ENCODE measurements at places on chromosomes 7 and 10. TPM values are rescaled to one million over a fixed set of nuclear protein-coding genes. Genes with fewer than 3 reads are reported as not detected.
A peak's percentile ranks its signal among the peaks of the same experiment; 100 is the strongest.

DNA sequence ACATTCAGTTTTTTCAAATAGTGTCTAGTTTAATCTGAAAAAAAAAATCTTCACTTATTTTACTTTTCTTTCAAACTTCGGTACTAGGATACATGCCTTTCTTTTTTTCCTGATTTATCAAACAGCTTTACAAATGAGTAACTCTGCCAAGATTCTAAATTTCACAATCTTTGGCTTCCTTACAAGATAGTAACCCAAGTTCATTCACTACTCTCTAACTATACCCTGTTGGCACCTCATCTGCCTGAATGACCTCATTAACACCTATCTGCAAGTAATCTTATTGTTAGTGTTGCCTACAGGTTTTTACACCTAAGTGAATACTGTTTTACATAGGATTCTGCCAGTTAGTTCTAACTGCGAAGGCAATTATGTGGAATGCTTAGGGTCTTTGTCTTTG lies 159.8 kb downstream of the FOXP2 start:
- H3K4me1 ChIP-seq, result no peaks in the 10 kb centered on the region
- DNase-seq, result no peak
- H3K27ac ChIP-seq, result no peak overlapping the region
- H3K27me3 ChIP-seq, result no peaks in the 10 kb centered on the region
- no peak overlapping the region for H3K4me3 ChIP-seq

DNA sequence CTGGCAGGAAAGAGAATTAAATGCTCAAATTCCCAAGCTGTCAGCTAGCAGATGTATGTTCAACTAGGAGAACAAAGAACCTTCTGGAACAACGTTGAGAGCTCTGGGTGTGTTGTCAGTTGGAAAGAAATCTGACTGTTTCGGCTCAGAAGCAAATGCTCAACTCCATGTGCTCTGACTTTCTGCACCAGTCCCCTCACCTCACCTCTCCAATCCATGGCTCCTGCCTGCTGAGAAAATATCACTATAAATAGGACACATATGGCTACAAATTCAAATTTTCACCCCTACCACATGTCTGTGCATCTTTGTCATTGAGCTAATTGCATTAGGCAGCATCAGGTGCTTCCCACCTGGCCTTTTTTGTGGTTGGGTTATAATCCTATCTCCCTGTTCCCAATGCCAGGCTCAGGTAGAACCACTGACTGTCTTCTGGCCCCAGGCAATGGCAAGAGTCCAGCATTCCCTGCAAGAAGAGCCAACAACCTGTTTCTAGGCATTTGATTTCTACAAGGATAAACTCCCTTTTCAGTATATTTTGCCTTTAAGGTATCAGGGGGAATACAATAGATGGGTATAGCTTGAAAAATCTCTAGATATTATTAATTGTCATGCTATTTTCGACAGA lies 142.6 kb upstream of the LSM8 start:
- no peaks in the 10 kb centered on the region for H3K4me1 ChIP-seq
- no peaks in the 10 kb centered on the region for H3K27me3 ChIP-seq
- H3K27ac ChIP-seq, result no peak overlapping the region
- H3K4me3 ChIP-seq, result no peak overlapping the region

DNA sequence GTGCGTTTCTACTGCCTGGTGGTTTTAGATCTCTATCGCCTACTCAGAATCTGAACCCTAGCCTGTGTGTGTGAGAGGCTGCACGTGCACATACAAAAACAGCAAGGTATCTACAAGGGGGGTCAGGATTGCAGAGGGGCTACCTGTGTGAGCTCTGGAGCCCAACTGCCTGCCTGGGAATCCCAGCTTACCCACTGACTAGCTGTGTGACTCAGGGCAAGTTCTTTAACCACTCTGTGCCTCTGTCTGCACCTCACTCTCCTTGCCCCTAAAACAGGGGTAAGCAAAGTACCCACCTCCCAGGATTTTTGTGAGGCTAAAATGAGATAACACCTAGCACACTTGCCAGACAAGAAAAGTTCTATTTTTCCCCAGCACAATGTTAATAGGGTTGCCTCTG lies 32.5 kb downstream of the DLG5 start:
- H3K27ac ChIP-seq, result no peak overlapping the region
- no peaks in the 10 kb centered on the region for H3K36me3 ChIP-seq
- no peak for DNase-seq
- no peak overlapping the region for H3K4me3 ChIP-seq
- H3K4me1 ChIP-seq, result peaks cover 44% of the 10 kb centered on the region

DNA sequence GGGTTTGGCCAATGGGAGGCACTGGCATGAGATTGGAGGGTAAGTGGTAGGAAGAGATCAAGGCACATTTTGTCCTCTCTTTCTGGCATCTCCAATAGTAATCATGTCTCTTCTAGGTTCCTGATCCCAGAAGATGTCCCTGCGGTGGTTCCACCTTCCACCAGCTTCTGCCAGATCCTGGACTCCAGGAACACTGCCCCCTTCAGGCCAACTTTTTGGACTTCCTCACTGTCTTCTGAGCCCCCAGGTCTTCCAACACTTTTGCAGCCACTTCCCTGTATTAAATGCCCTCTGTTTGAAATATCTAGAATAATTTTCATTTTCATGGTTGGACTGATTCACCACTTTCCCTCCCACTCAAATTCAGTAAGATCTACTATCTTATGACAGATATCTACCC lies 60.9 kb downstream of the BAMBI start:
- no peak for DNase-seq
- no peak overlapping the region for H3K4me3 ChIP-seq
- no peak overlapping the region for H3K27ac ChIP-seq
- H3K27me3 ChIP-seq, result no peaks in the 10 kb centered on the region

DNA sequence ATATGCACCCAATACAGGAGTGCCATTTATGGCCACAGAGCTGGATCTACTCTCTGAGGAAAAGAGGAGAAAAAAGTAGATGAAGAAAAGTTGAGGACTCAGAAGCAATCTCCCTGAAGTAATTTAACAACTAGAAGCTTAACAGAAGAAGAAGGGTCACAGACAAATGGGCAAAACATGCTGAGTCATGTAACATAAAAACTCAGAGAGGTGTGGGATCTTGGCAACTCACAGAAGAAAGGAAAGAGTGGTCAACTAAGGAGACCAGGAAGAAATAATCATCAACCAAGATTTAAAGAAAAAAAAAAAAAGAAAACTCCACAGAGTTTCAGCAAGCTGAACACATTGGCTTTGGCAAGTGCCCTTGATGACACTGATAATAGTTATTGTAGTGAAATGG lies 51.8 kb upstream of the BET1 start:
- no peaks in the 10 kb centered on the region for H3K36me3 ChIP-seq
- no peak overlapping the region for H3K27ac ChIP-seq
- H3K4me3 ChIP-seq, result no peak overlapping the region
- H3K27me3 ChIP-seq, result peaks cover 6% of the 10 kb centered on the region

DNA sequence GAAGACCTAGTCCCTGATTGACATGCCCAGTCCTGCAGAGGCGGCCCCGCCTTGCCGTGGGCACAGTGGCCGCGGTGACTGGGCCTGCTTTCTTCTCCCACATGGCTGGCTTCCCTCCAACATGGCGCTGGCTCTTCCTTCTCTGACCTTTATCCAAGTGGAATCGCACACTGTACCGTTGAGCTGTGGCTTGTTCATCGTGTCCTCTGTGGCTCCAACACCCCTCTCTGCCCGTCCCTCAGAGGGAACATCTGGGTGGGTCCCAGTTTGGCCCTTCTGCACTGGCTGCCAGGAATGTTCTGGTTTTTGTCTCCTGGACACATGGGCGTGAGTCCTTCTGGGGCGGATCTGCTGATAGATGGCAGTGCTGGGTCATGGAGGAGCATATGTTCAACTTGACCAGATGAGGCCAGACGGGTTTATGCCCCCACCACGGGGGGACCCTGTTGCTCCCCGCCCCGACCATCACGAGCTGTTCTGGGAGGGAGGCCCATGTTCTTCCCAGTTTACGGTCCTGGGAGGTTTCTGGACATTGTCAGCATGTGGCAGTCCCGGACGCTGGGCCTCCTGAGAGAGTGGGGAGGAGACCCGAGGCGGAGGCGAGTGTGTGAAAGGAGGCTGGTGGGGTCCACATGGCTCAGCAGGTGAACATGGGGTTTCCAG lies 63.5 kb downstream of the LHPP start:
- no peak overlapping the region for H3K4me3 ChIP-seq
- peak; percentile 54 for DNase-seq
- peaks cover 36% of the 10 kb centered on the region for H3K4me1 ChIP-seq
- no peaks in the 10 kb centered on the region for H3K27me3 ChIP-seq
- no peaks in the 10 kb centered on the region for H3K36me3 ChIP-seq

DNA sequence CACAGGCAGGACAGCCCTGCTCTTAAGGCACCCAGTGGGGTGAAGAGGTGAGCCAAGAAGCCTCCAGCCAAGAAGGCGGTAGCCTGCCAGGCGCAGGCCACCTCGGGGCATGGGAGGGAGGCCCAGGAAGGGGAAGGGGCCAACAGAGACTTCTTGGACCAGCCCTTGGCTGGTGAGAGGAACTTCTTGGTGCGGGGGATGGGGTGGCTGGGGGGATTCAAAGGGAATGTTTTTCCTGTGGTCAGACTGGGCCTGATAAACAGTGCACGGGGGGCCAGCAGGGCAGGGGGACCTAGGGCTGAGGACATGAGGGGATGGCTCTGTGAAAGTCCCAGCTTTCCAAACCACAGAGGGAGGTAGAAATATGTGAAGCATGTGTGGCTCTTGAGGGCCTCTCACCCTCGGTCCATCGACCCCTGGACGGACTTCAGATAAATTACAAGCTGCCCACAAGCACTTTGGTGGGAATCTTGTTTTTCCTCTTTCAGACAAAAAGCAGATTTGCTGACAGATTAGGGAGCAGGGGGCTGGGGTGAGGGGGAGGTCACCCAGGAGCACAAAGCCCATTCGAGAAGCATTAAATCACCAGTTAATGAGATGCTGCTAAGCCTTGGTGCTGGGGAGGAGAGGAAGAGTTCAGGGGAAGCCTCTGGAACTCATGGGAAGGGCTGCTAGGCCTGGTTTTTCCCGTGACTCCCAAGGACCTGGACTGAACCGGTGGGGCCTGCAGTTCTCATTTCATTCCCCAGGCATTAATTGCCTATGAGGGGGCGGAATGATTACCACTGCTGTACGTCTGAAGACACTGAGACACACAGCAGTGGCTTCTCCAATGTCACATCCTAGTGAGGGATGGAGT lies 11.3 kb downstream of the CRYGN start:
- H3K27me3 ChIP-seq, result no peaks in the 10 kb centered on the region
- H3K4me3 ChIP-seq, result no peak overlapping the region
- peak; percentile 81 for DNase-seq
- peak overlapping the region; percentile 90 for H3K27ac ChIP-seq

GRCh38 chr7:111083413-111083812 lies 7.5 kb upstream of the LRRN3 start:
- no peak overlapping the region for H3K4me3 ChIP-seq
- H3K4me1 ChIP-seq, result no peaks in the 10 kb centered on the region
- H3K27me3 ChIP-seq, result no peaks in the 10 kb centered on the region
- DNase-seq, result peak; percentile 70
- H3K27ac ChIP-seq, result no peak overlapping the region
- H3K36me3 ChIP-seq, result no peaks in the 10 kb centered on the region

GRCh38 chr10:128431083-128431482 lies 304.9 kb upstream of the MKI67 start:
- no peak overlapping the region for H3K27ac ChIP-seq
- no peak overlapping the region for H3K4me3 ChIP-seq
- DNase-seq, result no peak
- no peaks in the 10 kb centered on the region for H3K27me3 ChIP-seq
- no peaks in the 10 kb centered on the region for H3K36me3 ChIP-seq
- no peaks in the 10 kb centered on the region for H3K4me1 ChIP-seq

DNA sequence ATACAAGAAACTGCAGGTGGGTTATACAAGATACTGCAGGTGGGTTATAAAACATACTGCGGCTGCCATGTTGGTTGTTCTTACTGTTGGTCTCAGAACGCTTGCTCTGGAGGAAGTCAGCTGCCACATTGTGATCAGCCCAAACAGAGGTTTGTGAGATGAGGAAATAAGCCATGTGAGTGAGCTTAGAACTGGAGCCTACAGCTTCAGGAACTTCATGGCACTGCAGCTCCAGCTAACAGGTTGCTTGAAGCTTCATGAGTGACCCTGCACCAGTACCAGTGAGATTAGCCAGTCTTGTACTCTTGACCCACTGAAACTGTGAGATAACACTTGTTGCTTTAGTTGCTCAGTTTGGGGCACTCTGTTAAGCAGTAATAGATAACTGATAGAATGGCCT lies 74.5 kb upstream of the PRKCQ start:
- no peaks in the 10 kb centered on the region for H3K4me1 ChIP-seq
- H3K36me3 ChIP-seq, result no peaks in the 10 kb centered on the region
- no peak overlapping the region for H3K27ac ChIP-seq
- H3K4me3 ChIP-seq, result no peak overlapping the region
- H3K27me3 ChIP-seq, result no peaks in the 10 kb centered on the region
- no peak for DNase-seq

DNA sequence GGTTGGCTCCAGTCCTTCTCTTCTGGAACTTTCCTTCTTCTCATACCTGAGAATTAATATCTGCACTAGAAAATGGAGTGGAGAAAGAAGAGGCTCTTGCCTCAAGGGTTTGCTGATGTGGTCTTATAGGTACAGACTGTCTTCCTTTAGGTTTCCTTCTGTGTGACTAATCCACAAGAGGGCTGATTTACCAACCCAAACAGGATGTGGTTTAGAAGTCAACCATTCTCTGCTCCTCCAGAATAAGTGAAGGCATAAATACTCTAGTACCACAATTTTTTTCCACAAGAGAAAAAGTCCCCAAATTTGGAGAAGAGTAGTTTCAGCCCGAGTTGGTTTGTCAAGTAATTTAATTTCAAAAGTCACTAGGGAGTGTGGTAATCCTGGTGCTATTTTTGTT lies 85.8 kb downstream of the NRP1 start:
- no peaks in the 10 kb centered on the region for H3K4me1 ChIP-seq
- no peaks in the 10 kb centered on the region for H3K27me3 ChIP-seq
- no peak overlapping the region for H3K4me3 ChIP-seq

DNA sequence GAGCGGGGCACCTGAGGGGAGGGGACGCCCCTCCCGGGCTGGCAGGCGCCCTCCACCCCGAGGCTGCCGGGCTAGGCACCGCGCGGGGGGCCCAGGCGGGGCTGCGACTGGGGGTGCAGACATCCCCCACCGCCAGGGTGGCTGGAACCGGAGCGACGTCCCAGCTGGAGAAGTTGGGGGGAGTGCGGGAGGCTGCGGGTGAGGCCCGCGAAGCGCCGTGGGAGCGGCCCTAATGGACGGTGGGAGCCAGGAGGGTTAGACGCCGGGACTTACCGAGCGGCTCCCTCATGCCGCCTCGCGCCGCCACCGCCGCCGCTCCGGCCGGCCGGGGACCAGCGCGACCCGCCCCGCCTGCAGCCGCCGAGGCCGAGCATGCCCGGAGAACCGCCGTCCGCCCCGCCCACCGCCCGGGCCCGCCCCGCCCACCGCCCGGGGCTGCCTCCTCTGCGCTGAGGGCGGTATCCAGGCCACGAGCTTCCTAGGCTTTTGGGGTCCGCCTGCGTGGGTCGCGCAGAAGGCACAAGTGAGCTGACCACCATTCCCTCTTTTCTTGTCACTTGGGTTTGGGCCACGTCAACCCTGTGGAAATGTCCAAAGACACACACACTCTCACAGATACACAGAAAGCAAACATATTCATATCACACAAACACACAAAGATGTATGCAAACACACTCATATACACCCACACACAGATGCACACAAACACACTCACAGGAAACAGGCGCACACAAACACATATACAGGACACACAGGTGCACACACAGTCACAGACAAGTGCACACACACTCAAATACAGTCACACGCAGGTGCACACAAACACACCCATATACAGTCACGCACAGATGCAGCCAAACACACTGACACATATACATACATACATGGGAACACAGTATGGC lies at the start of gene JCAD:
TSS of gene JCAD (minus strand) at position 378 of the 899 bp plus-strand sequence. CDS start 11,774 bp downstream, outside the sequence.
- peak within 1 kb of the TSS; percentile 85 for H3K4me3 ChIP-seq
- no peaks in the 10 kb centered on the region for H3K36me3 ChIP-seq
- peak; percentile 90 for DNase-seq
- peak within 1 kb of the TSS; percentile 89 for H3K27ac ChIP-seq

Gene INA
- total RNA-seq, result not detected

Gene C10orf143
- 1.3 TPM for total RNA-seq

Gene AKR1C8
- not detected for total RNA-seq

Gene NUTM2E
- total RNA-seq, result not detected

Gene TIMM23
- 20.5 TPM for total RNA-seq

Gene TRIM74
- total RNA-seq, result not detected

Gene GNAT3
- total RNA-seq, result not detected
